ENCODE measurements at places on chromosomes 3 and 15.
A peak's percentile ranks its signal among the peaks of the same experiment; 100 is the strongest.

DNA sequence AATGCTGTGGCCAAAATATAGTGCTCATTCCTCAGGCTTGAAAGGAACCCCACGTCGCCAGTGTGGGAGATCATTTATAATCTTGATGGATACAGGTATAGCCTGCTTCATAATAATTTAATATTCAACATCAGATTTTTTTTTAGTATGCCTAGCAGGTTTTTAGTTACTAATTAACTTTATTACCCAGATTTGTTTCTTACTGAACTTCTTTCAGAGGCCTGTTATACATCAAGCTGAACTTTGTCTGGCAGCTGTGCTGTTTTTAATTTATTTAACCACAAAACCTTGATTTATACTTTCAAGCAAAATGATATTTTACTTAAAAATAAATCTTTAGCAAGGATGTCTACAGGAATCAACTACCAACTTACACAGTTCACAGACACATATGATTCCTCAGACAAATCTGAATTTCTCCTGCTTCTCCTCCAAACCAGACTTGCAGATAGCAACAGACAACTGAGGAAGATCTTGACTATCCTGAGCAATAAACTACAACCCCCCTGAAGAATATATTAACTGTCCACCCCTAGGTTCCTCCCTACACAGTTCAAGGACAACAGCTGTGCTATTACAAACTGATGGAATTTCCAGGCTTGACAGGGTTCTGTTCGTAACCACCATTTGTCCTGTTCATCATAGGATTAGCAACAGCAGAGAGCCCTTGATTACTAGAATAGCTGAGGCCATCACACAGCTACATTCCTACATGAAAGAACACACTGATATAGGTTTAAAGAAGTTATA, 610 bp downstream of the MAP4 start:
- no peak for DNase-seq

DNA sequence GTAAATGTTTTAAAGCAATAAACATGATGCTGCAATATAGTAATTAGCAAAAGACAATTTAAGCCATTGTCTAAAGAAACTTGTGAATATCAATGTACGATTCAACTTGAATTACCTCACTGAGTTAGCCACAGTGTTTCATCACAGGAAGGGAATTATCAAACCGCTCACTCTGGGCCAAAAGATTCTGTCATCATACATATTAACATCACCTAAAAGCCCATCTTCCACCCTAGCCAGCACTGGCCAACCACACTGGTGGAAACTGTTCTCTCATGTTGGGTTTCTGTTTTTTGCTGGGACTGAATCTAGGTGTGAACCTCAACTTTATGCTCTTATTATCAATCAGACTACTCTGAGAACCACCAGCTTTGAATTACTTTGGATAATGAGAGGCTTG, 497.7 kb upstream of the THBS1 start:
- DNase-seq = no peak

DNA sequence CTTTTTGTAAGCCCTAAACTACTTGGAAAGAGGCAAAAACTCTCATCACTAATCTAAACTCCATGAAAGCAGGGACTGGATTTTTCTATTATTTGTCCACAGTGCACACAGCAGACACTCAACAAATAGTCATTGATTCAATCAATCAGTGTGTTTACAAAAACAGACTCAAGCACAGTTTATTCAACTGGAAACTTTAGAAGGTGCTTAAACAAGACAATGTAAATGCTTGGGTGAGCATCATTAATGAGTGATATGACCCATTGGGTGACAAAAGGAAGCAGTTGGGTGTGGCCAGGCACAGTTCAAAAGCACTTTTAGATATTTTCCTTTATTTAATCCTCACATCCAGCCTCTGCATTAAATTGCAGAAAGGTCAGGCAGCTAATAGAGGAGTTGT, 32.0 kb upstream of the PPP4R2 start:
- DNase-seq = no peak

DNA sequence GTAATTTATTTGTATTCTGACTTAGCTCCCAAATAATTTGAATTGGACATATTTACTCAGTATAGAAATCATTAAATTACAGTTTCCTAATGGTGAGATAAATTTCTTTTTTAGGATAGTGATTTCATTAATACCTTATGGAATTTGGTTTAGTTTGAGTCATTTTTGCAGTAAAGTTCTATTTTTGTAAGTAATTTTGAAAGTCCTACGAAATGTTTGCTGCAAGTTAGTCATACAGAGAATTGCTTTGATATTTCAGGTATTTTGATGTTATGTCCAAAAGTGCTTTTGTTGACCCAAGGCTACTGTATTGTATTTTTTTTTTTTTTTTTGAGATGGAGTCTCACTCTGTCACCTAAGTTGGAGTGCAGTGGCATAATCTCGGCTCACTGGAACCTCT, 41.7 kb downstream of the TCF12 start:
- DNase-seq = no peak

GRCh38 chr15:84634228-84634837, 19.8 kb downstream of the WDR73 start:
- no peak for DNase-seq

GRCh38 chr15:87633525-87633924, 623.0 kb downstream of the NTRK3 start:
- DNase-seq = no peak

DNA sequence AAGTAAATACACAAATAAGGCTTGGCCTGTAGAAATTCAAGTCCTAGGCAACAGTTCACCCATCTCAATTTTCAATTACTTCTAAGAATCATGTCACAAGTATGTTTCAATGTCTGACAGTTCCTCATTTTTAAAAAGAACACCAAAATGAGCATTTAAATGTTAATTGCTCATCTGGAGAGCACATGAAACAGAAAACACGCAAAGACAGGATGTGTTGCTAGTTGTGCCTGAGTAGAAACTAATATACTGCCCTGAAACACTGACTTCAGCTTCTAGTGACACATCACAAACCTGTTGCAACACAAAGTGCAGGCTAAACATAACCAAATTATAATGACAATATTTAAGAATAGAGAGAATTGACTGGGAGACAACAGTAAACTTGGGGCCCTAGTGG, 167.3 kb upstream of the THBS1 start:
- no peak for DNase-seq

- peak; percentile 32 for DNase-seq
Observed at GRCh38 chr3:184241447-184242296, 7.1 kb downstream of the ALG3 start.

DNA sequence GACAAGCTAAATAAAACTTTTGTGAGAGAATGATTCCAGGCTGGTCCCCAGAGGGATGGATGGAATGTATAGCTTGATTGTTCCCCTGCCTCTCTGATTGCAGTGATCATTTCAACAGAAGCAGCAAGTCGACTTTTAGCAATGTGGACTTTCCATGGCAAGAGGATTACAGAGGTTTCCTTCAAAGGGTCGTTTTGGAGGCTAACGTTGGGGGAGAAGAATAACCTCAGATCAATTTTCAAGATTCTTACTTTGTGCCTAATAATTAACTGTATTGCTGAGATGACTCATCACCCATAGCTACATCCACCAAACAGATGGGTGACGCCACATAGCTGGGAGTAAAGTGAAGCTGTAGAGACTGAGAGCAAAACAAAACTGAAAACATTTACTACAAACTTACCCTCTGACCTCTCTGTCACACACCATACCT, 79.9 kb downstream of the GTPBP8 start:
- no peak for DNase-seq

GRCh38 chr3:126995926-126996512, 13.1 kb downstream of the PLXNA1 start:
- DNase-seq = no peak

DNA sequence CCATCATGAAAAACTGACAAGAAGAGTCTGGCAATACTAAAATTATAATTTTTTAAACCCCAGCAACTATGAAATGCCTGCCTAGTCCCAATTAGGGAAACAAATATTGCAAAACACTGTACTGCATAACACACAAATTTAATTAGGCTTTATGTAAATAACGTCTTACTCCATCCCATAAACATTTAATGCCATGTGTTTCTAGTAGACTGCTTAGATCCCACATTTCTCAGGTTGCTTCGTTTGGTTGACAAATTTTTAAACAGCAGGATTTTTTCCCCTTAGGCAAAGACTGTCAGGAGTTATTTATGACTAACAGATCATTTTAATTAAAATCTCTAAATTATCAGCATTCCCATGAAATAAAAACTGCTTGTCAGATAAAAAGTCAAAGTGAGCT, 29.9 kb downstream of the EIF2AK4 start:
- no peak for DNase-seq

DNA sequence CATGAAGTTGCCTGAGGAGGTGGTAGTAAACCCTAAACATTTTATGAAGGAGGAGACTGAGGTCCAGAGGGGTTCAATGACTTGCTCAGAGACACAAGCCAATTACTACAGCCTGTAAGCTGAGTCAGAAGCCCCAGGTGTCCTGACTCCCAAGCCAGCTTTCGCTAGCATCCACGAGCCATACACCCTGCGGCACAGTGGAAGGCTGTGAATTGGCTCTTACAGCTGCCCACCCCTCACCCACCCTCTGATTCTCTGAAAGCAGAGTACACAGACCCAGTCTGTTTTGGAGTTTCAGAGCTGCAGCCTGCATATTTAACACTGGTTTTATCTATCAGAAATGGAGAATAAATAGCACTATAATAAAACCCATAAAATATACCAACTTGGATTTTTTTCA, 253.4 kb downstream of the IGSF11 start:
- DNase-seq = no peak

- no peak for DNase-seq
Observed at GRCh38 chr3:172289583-172289982, 158.7 kb downstream of the GHSR start.

DNA sequence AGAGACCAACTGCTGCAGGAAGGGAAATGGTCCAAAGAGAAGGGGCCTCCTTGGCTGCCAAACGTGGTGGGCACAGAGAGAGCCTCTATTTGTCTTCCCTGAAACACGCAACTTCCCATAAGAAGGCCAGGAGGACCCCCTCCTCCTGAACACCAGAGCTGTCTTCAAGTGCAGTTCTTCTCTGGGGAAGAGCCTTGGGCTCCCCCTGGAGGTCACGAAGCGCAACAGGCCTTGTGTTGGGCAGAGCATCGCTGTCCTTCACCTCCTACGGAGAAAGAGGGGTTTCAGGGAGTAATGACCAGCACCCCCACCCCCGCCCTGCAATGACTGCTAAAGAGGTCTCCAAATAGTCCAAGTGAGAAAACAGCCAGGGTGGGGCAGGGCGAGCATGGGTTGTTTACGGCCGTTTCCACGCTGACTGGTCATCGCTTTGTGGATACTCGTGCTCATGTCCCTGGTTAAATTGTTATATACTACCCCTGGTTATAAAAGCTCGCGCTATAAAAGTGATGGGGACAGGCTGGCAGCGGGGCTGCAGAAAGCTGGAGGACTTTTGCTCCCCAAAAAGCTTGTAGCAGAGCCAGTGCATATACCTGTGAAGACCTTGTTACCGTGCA, 397.5 kb upstream of the ATP10A start:
- DNase-seq = peak; percentile 51

GRCh38 chr3:33426068-33426467, 14.1 kb downstream of the UBP1 start:
- no peak for DNase-seq

DNA sequence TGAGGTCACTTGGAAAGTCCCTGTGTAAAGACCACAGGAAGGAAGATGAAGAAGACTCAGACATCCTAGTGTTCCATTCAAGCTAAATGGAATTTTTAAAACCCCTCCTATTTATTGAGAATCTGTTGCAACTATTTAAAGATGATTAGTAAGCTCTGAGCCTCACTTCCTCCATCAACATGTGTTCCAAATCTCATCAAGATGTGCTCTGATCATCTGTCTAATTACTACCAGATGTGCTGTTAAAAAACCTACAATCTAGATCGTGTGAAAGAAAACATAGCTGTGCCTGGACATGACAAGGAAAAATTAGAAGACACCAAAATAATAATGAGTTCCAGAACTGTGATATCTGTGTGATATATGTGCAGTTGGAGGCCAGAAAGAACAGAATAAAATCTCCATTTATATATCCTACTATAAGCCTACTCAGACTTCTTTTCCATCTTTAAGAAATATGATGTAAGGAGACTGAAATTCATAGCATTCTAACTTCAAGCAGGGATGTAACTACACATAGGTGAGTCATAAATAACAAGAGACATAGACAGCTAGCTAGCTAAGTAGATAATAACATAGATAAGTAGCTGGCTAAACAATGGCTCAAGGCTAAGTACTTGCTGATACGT, 7.8 kb downstream of the XPC start:
- no peak for DNase-seq

DNA sequence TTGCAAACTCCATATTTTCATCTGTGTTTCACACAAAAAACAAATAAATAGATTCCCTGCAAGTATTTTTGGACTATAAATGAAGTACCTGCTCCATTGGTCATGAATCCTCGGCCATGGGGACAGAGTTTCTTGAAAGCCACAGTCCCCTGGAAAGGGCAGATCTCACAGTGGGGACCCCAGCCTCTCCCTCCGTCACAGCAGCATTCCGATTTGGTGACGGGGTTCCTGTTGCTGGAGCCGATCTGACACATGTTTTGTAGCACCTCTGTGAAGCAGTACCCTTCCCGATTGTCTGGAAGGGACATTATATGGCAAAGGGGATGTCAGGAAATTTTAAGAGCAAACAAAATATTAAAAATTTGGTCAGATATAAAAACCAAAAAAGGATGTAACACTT, 96.2 kb downstream of the DUT start:
- no peak for DNase-seq

- no peak for DNase-seq
Observed at GRCh38 chr3:32596282-32596908, 25.7 kb upstream of the DYNC1LI1 start.

- DNase-seq = no peak
Observed at GRCh38 chr3:173799060-173799816, 401.7 kb downstream of the NLGN1 start.

- DNase-seq = peak; percentile 39
Observed at GRCh38 chr3:186261638-186262037, 100.4 kb downstream of the DGKG start.

- DNase-seq = no peak
Observed at GRCh38 chr15:60937278-60937677, 291.8 kb downstream of the RORA start.

- DNase-seq = no peak
Observed at GRCh38 chr3:141425523-141426233, 57.4 kb downstream of the ZBTB38 start.
